ENCODE measurements at places on chromosomes 2 and 18.

- no peak for DNase-seq
Observed at GRCh38 chr2:181234487-181234891, 222.7 kb upstream of the ITGA4 start.

- no peak for DNase-seq
Observed at GRCh38 chr2:16314001-16314400, 351.6 kb downstream of the CYRIA start.

GRCh38 chr2:215454519-215455246 is 18.8 kb upstream of the FN1 start:
- no peak for DNase-seq

DNA sequence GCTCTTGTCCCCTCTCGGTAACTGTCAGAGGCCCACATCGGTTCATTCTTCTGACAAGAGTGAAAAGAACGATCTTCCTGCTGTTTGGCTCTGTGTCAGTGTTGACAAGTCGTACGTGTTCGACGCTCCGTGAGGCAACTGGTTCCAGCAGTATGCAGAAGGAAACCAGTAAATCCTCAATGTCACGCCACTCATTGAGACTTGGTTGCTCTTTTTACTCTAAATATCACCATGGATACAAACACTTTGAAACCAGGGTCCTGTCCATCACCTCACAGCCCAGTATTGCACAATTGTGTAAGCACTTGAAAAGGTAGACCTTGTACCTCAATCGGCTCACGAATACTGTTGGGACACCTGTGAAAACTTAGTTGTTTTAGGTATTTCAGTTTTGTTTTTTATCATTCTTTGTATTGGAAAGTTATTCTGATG is 136.4 kb downstream of the ZNF407 start:
- DNase-seq = no peak

- no peak for DNase-seq
Observed at GRCh38 chr2:32212295-32212694, 46.6 kb downstream of the SLC30A6 start.
